ENCODE measurements at places on chromosomes 11 and 22.

DNA sequence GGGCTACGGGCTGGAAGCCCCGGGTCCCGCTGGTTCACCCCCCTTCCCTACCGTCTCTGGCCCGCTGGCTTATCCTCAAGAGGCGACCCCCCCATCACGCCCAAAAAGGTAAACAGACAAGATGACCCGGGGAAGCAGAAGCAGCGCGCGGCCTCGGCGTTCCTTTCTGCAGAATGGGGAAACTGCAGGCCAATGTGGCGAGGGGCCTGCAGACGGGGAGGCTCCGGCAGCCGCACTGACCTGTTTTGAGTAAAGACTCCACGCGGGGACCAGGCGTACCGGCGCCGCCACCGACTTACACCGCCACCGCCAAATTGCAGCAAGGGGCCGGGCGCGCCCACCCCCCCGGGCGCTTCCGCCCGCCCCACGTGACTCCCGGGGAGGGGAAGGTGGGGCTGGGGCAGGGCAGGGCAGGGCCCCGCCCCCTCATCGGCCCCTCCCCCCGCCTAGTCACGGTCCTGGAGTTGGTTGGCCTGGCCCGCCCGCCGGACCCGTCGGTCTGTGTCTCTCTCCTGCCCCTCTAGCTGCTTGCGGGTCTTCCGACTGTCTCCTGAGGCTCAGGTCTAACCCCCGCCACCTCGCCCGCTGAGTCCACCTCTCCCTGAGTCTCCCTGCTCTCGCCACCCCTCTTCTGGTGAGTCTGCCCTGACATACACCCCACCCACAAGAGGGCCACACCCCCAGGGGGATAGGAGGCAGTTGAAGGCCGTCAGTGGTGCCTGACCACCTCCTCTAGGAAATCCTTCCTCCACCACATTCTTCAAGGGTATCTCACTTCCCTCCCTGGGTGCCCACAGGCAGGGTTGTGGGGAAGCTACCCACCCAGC lies at the start of gene ARAP1:
Gene ARAP1 (minus strand): TSS at position 321 of the 827 bp plus-strand sequence. CDS start 25,280 bp downstream, outside the sequence.
- DNase-seq: peak; percentile 98

- no peak for DNase-seq
These were observed 34.4 kb upstream of the CALCB start for GRCh38 chr11:15038963-15039362.

DNA sequence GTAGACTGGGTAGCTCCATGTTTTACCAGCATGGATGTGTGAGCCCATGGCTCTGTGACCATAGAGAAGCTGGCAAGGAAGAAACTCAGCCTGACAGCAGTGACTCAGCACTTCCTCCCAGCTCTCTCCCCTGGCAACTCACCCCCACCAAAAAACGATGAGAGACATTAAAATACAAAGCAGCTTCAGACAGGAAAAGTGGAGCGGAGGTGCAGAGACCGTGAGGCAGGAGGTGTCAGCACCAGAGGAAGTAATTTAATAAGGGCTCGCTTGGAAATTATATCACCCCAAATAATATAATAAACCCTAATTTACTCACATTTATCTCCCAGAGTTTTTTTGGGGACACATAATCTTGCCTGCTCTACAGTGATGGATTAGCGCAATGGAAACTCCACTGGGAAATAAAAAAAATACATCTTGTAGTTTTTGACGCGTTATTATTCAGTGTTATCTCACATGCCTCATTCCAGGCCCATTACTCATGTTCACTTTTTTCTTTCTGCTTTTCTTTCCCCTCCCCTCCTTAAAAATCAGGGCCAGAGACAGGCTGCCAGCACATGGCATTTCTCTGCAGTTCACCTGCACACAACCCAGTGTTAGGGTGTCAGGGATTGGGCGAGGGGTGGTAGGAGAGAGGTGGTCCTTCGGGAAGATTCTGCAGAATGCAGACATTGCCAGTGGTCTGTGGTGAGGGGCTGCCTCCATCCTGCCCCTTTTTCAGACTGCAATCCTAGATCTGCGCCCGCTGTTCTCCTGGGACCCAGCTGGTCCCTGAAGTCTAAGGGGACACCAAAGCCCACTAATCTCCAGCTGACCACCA lies 170.8 kb downstream of the BUD13 start:
- peak; percentile 5 for DNase-seq

DNA sequence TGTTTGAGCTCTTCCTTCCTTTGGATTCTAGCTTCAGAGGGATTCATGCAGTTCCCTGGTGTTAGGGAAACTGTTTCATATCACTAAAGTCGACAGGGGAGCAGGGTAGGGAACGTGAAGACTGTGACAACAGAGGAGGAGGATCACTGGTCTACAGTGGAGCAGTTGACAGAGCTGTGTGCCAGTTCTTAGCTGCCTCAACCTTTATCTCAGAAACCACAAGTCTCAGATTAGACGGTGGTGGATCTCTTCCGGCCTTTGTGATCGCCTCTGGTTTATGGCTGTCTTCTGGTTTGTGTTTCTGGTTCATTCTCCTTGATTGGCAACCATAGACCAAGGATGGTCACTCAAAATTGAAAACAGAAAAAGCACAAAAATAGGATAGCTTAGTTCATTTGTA lies 538.9 kb upstream of the API5 start:
- DNase-seq: no peak

- no peak for DNase-seq
These were observed 14.4 kb downstream of the RTN4RL2 start for GRCh38 chr11:57474803-57475115.

- DNase-seq: no peak
These were observed 48.9 kb upstream of the TCF20 start for GRCh38 chr22:42319386-42319785.

- DNase-seq: no peak
These were observed 73.1 kb downstream of the CDKN1C start for GRCh38 chr11:2812371-2812991.

- no peak for DNase-seq
These were observed 288.0 kb downstream of the SBF2 start for GRCh38 chr11:10005955-10006525.

GRCh38 chr11:65468874-65469333 lies 29.9 kb upstream of the MALAT1 start:
- peak; percentile 89 for DNase-seq

- no peak for DNase-seq
These were observed 13.7 kb upstream of the A4GALT start for GRCh38 chr22:42734406-42734805.

DNA sequence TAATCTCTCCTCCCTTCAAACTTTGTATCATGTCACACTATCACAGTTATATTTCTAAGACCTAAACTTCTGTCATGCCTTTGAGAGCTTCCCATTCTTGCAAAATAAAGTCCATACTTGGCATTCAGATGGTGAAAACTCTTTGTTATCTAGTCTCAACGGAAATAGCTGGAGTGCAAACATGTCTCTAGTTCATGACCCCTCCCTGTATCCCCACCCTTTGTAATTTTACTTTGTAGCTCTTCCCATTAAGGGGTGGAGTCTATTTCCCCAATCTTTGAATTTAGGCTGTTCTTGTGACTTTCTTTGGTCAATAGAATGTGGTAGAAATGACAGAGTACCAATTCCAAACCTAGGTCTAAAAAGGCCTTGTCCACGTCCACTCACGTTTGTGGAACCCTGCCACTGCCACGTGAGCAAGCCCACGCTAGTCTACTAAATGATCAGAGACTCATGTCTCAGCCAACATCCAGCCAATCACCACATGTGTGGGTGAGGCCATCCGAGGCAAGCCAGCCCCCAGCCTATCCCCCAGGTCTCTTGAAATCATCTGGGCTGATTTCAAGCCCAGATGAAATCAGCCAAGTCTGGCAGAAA lies 23.4 kb downstream of the SLN start:
- DNase-seq: no peak

- DNase-seq: no peak
These were observed 31.3 kb downstream of the NEFH start for GRCh38 chr22:29511126-29511862.

DNA sequence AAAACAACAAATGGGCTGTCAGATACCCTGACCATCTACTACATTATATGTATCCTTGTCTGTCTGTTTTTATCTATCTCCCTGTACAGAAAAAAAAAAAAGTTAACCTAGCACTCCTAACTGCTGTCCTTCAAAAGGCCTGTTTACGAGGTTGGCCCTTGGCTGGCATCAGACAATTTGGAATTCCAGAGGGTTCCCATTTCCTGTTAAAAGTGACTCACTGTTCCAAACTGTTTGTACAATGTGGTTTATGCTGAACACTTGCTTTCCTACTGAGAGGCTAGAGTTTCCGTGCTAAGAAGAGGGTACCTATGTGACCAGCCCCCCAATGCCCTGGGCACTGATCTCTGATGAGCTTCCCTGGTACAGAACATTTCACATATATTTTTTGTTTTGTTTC lies 65.9 kb upstream of the HMGXB4 start:
- no peak for DNase-seq
